NCI-H1048 (cell line): ENCODE measurements at places on chromosomes 1 and 21.

- DNase-seq = no peak
Observed at GRCh38 chr1:151294742-151295462, 12.8 kb downstream of the ZNF687 start.

DNA sequence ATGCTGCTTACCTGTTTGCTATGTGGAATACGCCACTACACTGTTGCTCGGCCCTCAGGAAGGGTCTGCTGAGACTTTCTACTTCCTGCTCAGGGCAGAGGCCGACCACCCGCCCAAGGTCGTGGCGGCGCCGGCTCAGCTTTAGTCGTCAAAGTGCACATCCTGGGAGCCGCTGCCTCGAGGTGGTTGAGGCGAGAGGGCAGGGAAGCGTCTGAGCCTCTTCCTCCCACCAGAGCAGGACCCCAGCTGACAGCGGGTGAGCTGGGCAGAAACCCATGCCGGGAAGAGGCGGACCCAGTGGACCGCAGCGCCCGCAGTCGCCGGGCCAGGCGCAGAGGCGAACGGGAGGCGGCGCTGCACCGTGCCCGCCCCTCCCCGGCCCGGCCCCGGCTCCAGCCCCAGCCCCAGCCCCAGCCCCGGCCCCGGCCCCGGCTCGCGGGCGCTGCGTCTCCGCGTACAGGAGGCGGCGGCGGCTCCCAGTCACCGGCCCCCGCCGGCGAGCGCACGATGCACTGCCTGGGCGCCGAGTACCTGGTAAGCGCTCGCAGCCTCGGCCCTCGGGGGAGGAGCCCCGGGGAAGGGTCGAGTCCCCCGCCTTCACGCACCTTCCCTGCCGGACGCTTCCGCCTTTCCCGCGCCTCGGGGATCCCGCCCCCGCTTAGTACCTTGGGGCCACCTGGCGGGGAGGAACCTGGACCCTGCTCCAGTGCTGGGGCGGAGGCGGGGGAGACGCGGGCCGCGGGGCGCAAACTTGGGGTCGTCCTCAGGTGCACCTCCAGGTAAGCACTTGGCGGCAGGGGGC, at the start of gene SLC44A3:
SLC44A3 (plus strand) TSS at position 413 of the 802 bp plus-strand sequence; CDS start at position 508, 95 bp downstream.
- no peak for DNase-seq

DNA sequence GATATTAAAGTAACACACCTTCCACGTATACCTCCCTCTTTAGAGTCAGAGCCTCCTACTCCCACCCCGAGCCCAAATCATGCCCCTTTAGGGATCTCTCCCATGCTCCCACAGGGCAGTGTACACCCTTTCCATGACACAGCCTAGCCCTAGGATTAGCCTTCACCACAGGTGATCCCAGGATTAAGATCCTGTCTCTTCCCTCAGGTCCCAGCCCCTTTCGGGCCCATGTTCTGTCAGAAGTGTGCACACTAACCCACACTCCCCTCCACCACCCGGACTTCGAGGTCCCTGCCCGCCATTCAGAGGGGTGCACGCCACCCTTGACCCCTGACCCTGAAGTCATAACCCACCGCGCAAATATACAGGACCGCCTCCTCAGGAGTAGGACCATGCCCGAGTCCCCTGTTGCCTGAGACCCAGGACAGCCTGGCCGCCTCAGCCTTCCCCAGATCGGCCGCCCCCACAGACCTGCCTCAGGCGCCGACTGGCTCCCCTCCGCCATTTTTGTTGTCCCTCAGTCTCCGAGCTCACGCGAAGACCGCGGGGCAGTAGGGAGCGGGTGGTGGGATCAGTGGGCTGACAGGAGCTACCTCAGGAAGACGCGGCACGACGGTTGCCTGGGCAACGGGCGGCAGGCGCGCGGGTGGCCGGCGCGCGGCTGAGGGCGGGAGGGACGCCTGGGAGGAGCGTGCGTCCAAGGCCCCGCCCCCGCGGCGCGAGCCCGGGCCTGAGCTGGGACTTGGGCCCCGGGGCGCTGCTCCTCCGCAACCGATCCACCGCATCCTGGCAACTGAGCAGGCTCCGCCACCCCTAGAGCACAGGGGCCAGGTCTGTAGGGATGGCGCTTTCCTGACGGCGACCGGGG, at the start of gene AGBL4:
AGBL4 (minus strand) TSS at position 663 of the 868 bp plus-strand sequence.
- no peak for DNase-seq

GRCh38 chr21:45973475-45974072, 8.0 kb upstream of the COL6A1 start:
- DNase-seq = peak; percentile 23

- no peak for DNase-seq
Observed at GRCh38 chr1:161054232-161054631, 8.5 kb upstream of the USF1 start.

DNA sequence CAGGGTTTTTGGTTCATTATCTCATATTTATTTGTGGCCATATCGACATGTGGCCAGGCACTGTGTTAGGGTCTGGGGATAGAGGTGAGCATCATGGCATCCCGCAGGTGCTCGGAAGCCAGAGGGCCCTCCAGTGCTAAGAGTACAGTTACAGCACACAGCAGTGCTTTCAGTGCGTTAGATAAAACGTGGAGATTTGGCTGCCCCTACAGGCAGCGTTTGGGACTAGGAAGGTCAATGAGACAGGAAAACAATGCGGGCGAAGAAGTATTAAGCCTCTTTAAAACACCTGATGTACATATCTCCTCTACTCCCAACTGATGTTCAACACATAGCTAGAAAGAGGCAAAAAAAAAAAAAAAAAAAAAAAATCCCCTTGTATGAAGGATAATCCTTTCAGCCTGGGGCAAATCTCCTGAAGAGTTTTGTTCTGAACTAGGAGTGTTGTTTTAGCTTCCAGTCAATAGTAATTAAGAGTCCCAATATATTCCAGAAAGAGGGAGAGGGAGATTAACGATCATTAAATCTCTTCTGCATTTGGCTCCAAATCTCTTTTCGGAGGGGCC, 80.1 kb downstream of the CAPZB start:
- no peak for DNase-seq

DNA sequence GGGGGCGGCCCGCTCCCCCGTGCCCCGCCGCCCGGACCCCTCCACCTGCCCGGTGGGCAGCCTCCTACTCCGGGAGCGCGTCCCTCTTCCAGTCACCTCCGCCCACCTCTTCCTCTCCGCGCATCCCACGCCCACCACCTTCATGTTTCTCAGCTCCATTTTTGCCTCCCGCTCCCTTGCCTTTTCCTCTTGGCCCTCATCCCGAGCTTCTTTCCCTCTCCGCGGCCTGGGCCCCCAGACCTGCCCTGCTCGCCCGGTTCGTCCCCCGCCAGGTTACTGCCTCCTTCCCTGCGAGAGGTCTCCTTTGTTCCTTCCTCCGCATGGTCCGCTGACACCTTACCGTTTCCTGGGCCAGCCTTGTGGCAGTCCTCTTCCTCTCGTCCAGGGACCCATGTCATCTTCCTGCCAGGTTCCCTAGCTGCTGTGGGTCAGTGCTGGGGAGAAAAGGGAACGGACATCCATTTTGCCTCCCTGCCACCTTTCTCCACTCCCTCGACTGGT, 563 bp downstream of the QSOX1 start:
- DNase-seq = no peak

DNA sequence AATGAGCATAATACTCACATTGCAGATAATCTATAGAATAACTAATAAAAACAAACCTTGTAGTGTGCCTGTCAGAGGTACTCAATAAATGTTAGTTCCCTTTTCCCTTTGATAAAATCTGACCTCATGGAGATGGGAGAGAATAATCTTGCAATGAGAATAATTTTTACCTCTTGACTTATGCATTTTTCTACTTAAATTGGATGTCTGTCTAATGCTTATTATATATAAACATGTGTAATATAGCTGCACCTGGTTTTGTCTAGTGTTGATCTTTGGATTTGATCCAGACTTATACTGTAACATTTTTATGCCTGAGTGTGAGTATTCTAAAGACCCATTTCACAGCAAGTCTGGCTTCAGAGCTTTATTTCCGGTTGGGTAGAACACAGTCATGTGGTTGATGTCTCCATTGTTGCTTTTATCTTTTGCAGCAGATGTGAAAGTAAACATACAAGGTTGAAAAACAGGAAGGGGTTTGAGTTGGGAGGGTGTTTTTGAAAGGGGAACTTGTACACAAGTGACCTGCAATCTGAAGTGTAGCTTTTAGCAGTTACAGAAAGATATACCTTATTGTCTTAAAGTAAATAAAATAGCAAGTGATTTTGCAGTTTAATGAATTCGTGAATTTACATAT, 12.4 kb downstream of the EPB41 start:
- DNase-seq = no peak

DNA sequence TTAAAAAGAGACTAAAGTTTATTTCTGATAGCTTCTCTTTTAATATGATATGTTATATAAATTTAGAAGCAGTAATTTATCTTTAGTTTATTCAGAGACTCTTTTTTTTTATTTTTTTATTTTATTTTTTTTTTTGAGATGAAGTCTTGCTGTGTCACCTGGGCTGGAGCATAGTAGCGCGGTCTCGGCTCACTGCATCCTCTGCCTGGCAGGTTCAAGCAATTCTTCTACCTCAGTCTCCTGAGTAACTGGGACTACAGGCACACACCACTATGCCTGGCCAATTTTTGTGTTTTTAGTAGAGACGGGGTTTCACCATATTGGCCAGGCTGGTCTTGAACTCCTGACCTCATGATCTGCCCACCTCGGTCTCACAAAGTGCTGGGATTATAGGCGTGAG, 89.6 kb downstream of the DISP1 start:
- no peak for DNase-seq

DNA sequence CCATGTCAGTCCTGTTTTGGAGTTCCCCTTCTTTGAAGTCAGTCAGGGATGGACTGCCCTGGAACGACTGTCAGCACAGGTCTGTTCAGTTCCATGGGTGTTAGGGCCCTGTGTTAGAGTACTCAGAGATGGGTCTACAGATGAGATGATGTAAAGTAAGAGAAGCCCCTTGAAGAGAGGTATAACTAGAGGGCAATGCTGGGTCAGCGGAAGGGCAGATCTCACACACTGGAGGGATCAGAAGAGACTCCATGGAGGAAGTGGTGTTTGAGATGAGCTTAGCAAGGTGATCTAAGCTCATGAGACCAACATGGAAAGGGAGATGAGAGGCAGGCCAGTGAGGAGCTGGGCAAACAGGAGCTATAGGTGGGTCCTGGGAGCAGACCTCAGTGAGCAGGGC, 7.6 kb downstream of the PPFIA4 start:
- no peak for DNase-seq

- no peak for DNase-seq
Observed at GRCh38 chr1:171583591-171584201, 38.3 kb upstream of the MYOCOS start.

DNA sequence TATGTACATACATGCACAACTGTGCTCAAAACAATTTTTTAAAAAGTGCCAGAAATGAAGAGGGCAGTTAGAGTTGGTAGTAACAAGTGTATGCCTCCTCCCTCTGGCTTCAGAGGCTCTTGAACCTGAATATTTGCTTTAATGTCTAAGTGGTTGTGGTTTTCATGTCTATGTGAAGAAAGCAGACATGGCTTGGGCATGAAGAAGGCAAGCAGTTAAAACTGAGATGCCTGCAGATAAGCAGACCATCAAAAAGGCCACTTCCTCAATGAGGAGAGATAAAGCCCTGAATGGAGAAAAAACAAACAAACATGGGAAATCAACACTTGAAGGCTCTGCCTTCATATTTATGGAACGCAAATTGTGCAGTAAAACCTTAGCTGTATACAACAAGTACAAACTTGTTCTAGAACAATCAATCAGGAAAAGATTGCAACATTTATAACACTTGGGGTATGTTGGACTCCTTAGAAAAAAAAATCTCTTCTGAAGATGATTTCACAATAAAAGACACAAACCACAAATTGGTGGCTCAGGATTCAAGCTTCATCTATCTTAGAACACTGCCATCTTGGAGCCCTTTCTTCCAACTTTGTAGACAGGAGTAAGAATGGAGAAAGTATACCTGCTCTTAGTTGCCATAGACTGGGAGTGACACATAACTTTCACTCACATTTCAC, 52.7 kb upstream of the PLA2G4A start:
- DNase-seq = no peak
